ENCODE measurements at places on chromosomes 5 and 9. TPM values are rescaled to one million over a fixed set of nuclear protein-coding genes. Genes with fewer than 3 reads are reported as not detected.
A peak's percentile ranks its signal among the peaks of the same experiment; 100 is the strongest.

- DNase-seq = peak; percentile 51
Observed at GRCh38 chr5:135944967-135945560, 9.7 kb downstream of the LECT2 start.

- no peak for DNase-seq
Observed at GRCh38 chr9:96040591-96041461, 165.3 kb downstream of the ERCC6L2 start.

DNA sequence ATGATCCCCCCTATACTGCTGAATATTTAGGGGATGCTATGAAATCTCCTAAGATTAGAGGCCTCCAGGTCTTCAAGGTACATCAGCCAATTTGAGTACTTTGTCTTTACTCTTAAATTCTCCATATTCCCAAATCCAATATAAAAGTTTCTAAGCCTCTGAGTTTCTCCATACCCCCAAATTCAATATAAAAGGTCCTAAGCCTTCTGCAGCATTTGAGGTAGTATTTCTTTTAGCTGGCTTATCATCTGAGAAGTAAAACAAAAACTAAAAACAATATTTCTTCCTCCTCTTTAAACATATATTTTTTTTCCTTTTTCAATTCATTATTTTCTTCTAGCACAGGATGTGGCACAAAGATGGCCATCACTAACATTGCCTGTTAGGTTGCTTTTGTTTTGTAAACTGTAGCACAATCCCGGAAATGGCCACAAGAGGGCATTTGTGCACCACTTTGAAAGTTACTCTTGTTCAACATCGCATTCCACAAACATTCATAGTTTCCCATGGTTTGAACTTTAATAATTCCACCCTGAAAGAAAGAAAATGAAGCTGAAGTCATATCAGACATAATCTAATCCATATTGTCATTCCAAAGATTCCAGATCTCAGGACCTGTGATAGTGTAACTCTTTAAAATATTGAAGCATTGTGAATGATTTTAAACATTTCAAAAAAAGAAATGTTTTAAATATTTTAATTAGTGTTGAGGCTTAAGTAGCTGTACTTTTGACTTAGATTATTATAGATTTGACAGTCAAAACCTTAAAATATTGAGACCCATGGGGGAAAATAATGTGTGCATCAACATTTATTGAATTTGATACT lies 21.0 kb upstream of the SCGB3A2 start:
- peak; percentile 67 for DNase-seq

- peak; percentile 27 for DNase-seq
Observed at GRCh38 chr9:124220946-124221451, 36.8 kb upstream of the NEK6 start.

- DNase-seq = no peak
Observed at GRCh38 chr5:67021962-67022361, 174.6 kb downstream of the CD180 start.

GRCh38 chr5:74624501-74624900 lies 16.0 kb downstream of the ENC1 start:
- no peak for DNase-seq

GRCh38 chr5:1013238-1013947 lies 4.8 kb downstream of the NKD2 start:
- DNase-seq = no peak

GRCh38 chr5:31477516-31477915 lies 54.4 kb downstream of the DROSHA start:
- DNase-seq = no peak

PCSK5 gene
- total RNA-seq = 17.2 TPM

- no peak for DNase-seq
Observed at GRCh38 chr5:94153736-94154450, 412.5 kb upstream of the POU5F2 start.

- no peak for DNase-seq
Observed at GRCh38 chr9:121878271-121878822, 214.8 kb downstream of the TTLL11 start.

GRCh38 chr9:27261517-27262211 lies 35.3 kb downstream of the EQTN start:
- DNase-seq = peak; percentile 70

- no peak for DNase-seq
Observed at GRCh38 chr5:133520062-133520461, 92.3 kb downstream of the FSTL4 start.

DNA sequence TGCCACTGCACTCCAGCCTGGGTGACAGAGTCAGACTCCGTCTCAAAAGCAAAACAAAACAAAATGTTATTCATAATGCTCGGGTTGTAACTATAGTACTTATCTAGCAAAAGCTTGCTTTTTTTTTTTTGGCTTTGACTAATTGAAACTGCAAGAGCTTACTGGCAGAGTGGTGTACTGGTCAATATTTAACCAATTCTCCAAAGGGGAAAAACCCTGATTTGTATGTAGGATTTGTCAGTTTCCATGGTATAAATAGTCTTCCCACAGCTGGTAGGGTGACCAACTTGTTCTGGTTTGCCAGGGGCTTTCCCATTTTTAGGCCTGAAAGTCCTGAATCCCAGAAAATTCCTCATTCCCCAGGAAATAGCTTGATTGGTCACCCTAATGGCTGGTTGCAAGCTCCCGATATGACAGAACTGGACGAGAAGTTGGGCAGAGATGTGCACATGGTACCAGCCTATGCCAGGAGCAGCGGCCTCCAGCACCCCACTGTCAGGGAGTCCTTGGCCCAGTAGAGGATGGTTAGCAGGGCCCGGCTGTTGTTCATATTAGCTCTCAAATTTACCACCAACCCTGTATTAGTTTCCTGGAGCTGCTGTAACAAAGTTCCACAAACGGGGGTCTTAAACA lies 58.0 kb downstream of the FXN start:
- DNase-seq = no peak

SLC46A2 gene
- total RNA-seq = not detected
